AML-193 (cell line): ENCODE measurements at places on chromosomes 13 and 19.

DNA sequence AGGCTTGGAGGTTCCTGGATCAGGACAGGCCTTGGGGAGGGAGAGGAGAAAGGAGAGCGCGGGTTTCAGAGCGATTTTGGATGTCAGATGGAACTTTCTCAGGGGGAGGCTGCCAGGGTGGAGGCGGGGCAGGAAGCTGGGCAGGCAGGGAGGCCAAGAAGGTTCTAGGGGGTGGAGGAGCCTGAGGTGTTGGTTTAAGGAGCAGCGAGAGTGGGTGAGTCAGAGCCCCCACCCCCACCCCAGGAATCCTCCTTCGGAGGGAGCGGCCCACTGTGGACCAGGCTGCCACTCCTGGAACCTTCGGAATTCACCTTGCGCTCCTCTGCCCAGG is 15.9 kb upstream of the NOP53 start:
- DNase-seq = no peak

DNA sequence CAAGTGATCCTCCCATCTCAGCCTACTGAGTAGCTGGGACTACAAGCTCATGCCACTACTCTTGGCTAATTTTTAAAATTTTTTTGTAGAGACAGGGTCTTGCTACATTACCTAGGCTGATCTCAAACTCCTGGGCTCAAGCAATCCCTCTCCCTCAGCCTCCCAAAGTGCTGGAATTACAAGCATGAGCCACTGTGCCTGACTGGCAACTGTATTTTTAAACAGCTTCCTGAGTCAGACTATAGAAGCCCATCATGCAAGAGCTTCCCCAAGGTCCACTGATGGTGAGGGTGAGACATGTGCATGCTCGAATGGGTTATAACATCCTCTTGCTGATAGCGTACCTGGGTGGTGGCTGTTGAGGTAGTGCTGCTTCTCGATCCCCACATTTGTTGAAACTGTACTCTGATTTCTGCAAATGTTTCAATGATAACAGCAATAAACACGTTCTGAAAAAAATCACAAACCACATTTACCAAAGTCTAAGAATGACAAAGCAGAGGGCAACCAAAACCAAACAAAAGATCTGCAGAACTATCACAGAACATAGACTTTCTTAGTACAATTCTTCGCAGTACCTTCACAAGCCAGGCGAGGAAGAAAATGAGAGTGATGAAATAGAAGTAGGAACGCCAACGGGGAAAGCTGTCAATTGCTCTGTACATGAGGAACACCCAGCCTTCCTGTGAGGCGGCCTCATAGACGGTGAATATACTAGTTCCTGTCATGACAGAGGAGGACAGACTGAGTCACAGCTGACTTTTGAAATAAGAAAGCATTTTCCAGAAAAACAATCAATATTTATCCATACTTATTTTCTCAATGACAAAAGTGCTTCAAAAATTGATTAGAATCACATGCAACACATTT is 124.4 kb downstream of the NALCN start:
- DNase-seq = no peak

DNA sequence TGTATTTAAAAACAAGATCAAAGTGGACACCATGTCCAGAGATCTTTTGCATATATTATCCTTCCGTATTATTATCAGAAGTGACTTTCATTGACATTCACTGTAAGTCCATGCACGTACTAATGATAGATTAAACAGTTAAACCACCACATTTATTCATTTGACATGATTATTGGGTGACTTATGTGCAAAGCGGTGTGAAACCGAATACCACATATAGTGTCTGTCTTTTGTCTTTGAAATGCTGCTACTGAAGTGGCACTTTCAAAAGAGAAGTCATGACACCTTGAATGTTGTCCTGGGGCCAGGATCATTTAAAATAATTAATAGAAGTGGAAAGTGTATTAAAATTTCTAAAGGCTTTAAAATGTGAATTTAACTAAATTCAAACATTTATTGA is 100.1 kb downstream of the ERCC5 start:
- no peak for DNase-seq

DNA sequence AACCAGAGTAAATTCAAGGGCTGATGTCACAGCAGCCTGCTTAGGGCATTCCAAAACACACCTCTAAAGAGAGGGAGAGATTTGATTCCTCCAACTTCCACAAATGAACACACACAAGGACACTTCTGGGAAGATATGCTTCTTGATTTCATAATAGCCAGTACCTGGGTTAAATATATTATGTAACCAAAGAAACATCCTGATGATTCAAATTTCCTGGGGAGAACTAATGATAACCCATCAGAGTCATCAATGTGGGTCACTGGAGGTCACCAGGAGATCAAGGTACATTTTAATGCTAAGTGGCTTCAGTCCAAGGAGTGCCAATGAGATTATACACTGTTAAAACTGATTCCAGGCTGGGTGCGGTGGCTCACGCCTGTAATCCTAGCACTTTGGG is 54.0 kb upstream of the DOCK9 start:
- DNase-seq = no peak

DNA sequence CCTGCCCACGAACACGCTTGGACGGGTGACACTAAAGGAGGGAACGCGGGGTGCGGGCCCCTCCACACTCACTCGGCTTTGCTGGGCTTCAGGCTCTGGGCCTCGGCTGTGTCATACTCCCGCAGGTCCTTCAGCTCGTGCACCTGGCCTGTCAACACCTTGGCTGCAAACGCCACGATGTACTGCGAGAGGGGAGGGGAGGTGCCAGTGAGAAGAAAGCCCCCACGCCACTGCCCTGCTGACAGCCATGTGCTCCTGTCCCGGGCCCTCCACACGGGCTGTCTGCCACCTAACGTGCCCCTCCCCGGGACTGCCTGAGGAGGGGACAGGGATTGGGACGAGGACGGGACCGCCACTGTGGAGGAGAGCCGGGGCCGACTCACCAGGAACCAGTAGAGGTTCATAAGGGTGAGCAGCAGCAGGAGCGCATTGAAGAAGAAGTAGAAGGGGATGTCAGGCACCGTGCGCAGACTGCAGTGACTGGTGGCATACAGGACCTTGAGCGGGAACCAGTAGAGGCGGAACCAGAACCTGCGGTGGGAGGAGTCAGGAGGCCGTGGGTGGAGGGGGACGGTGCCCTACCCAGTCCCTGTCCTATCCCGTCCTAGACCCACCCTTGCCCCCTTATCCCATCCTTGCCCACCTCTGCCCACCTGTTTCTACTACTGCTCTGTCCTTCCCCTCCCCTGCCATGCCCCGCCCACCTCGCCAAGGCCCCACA is 16.9 kb downstream of the CERS1 start:
- no peak for DNase-seq
